ENCODE measurements at places on chromosomes 16 and 17. TPM values are rescaled to one million over a fixed set of nuclear protein-coding genes. Genes with fewer than 3 reads are reported as not detected.

GRCh38 chr16:989354-989814 lies 7.8 kb downstream of the SOX8 start:
- no peak for DNase-seq

- no peak for DNase-seq
Measured at GRCh38 chr17:65855675-65856074, 294.2 kb upstream of the AXIN2 start.

GRCh38 chr17:72870367-72870985 lies 222.0 kb downstream of the SLC39A11 start:
- DNase-seq = no peak

DNA sequence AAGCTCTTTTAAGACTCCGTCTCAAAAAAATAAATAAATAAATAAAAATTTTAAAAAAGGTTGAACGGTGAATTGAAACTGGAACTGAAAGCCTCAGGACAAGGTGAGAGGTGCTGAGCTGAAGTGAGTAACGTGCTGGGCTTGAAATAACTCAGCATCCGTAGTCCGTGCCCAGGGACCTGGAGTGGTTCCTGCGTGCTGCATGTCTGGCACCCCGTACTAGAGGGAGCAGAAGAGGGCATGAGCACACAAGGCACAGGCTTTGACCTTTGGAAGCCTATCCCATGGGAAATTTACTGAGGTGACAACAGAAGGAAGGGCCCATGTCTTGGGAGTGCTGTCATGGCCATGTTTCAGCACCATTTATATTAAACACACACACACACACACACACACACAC lies 4.5 kb upstream of the MEIOB start:
- no peak for DNase-seq

DNA sequence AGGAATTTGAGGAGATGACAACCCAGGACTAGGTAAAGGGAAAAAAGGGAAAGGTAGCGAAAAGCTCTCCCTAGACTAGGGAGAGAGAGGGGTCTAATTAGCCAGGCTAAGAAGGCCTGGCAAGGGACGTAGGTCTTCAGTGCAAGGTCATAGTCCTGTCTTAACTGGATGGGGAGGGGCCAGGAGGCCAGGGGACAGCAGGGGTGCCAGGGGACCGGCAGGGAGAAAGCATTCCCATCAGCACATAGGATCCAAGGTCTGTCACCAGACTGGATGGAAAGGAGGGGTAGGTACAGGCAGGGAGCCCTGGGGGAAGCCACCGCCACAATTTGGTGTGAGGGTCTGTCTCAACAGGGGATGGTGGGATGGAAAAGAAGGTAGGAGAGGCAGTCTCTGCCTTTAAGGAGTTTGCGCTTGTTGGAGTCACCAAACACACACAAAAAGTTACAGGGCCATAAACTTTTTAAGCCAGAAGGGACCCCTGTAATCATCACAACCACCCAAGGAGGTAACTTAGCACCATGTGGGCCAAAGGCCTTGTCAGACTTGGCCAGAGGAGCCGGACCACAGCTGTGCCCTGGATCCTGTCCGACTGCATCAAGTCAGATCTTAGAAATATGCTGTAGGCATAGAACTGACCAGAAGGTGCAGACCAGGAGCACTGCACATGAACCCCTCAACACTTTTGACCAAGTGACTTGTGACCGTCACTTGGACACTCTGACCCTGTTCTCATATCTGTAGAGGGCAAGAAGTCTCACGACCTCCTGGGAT lies 10.0 kb downstream of the AXIN2 start:
- no peak for DNase-seq

DNA sequence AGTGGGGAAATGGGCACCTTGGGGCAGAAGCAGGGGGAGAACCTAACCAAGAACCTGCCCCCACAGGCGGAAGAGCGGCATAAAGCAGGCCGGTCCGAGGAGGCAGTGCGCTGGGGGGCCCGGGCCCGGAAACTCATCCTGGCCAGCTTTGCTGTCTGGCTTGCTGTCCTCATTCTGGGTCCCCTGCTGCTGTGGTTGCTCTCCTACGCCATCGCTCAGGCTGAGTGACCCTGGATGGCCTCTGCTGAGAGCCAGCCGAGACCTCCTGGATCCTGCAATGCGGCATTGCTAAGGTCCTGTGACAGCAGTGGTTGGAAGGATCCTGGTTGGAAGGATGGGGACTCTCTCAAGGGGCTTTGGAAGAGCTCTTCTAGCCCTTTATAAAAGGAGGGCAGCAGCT lies 4.5 kb upstream of the PHKG2 start:
- DNase-seq = no peak

- no peak for DNase-seq
Measured at GRCh38 chr17:41785859-41786226, 668 bp downstream of the JUP start.

DNA sequence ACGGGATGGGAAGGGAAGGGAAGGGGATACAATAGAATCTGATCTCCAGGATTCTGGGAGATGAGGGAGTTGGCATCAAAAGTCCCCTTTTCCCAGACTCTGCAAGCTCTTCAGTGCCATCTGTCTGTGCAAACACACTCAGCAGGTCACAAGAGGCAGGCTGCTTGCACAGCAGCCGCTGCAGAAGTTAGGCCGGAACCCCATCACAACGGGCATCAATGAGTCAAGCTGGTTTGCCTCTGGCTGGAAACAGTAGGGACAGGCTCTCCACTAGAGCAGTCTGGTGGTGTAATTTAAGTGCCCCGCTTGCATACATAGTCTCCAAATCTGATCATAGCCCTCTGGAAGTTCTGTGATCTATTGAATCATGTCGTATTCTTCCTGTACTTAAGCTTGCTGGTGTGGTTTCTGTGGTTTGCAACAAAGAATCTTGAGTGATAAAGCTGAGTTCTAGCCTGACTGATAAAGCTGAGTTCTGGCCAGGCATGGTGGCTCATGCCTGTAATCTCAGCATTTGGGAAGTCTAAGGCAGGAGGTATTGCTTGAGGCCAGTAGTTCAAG lies 33.7 kb upstream of the KDM8 start:
- no peak for DNase-seq

DNA sequence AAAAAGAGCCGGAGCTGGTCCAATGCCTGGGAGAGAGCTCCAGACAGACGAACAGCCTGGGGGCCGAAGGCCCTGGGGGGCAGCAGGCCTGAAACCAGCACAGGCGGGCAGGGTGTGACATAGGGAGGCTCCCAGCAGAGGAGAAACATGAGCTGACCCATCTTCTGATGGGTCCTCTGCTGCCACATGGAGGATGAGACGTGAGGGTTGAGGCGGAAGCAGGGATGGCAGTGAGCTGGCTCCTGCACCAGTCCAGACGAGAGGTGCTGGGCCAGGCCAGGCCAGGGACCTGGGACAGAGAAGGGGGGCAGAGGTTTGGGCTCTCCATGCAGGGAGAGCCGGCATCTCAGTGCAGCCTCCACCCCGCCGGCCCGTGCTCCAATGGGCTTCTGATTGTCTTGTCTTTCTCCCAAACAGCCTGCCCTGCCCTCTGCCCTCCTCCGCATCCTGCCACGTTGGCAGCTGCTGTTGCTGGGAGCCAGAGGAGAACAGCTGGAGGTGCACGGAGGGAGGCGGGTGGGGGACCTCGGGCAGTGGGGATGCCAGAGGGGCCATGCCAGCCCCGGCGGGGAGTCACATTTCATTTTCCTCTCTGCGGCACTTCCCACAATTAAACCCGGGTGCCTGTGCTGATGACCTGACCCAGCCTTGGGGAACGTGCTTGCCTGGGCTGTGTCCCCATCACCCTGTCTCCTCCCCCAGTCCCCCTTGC lies 139.1 kb upstream of the GSE1 start:
- DNase-seq = no peak

GRCh38 chr16:28986492-28986891 lies 1.6 kb downstream of the LAT start:
- no peak for DNase-seq

GRCh38 chr16:54411544-54411943 lies 125.0 kb upstream of the IRX3 start:
- no peak for DNase-seq

DNA sequence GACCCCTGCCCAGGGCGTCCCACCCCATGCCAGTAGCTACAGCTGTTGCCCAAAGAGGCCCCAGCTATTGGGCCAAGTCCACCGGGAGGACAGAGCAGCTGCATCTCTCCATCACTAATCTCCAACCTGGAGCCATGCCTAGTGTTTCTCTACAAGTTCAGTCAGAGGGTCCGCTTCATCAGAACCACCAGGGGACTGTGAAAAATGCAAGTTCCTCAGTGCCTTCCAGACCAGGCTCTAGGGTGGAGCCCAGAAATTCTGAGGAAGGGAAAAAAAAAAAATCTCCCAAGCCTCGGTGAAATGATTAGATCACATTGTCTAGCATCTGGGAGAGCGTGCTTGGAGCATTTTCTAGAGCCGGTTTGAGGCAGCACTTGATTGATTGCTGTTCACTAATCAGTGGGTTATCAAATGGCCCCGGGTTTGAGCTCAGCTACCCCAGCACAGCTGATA lies 22.4 kb upstream of the HERPUD1 start:
- no peak for DNase-seq

DNA sequence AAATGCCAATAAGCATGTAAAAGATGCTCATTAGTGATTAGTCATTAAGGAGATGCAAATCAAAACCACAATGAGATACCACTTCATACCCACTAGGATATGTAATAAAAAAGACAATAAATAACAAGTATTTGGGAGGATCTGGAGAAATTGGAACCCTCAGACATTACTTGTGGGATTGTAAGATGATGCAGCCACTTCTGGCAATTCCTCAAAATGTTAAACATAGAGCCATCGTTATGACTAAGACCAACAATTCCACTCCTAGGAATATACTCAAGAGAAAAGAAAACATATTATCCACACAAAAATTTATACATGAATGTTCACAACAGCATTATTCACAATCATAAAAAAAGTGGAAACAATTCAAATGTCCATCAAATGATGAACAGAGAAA lies 336.2 kb upstream of the PMFBP1 start:
- DNase-seq = no peak

- no peak for DNase-seq
Measured at GRCh38 chr17:2067048-2067561, 12.2 kb downstream of the HIC1 start.

GRCh38 chr16:57720142-57720575 lies 15.4 kb upstream of the KATNB1 start:
- peak; percentile 69 for DNase-seq

DNA sequence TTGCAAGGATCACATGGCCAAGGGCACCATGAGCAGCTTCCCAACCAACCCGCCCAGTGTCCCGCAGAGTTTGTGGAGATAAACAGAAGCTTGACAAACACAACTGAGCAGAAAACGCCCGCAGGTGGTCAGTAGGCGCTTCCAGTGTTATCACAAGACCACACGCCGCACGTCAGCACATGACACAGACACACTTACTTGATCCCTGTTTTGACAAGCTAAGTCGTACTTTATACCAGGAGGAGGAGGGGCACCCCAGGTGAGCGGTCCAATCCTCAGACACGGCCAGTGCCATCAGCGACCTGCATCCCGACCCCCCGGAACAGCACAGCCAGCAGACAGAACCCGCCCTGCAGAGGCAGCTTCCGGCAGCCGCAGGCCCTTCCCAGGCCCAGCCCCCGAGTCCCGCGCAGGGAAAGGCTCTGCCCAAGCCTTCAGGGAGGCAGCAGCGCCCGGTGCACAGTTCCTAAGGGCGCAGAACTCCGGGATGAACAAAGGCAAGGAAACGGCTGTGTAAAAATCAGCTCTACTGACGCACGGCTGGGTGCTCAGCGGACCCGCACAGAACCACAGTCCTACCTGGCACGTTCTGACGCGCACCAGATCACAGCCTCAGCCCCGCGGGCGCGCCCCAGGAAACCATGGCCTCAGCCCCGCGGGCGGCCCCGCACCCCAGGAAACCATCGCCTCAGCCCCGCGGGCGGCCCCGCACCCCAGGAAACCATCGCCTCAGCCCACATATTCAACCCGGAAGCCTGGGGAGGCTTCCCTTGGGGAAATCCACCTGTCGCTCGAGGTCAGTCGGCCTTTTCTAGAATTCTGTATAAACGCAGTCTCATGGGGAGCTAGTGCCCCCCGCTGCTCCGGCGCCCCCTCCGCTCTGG lies 27.8 kb downstream of the AXIN1 start:
- no peak for DNase-seq

The HSF5 gene
- 0.05 TPM for total RNA-seq

The GAST gene
- total RNA-seq = not detected

The KRT20 gene
- total RNA-seq = not detected

The NHLRC4 gene
- total RNA-seq = 0.86 TPM

The PKMYT1 gene
- 82.2 TPM for total RNA-seq

The WNT3 gene
- 8.4 TPM for total RNA-seq

The SEPTIN12 gene
- not detected for total RNA-seq

The SLC35G6 gene
- not detected for total RNA-seq

The PRSS36 gene
- total RNA-seq = 1.1 TPM

The KRT33A gene
- not detected for total RNA-seq

The SNAI3 gene
- total RNA-seq = not detected

The CHTF8 gene
- total RNA-seq = 156 TPM

The CCDC200 gene
- not detected for total RNA-seq

The KRT25 gene
- total RNA-seq = not detected

The CCDC154 gene
- 1.9 TPM for total RNA-seq

All from neural crest cell (in vitro differentiated cells).